ENCODE measurements at places on chromosomes 1 and 21.

- DNase-seq, result no peak
- H3K4me1 ChIP-seq, result no peaks in the 10 kb centered on the region
- H3K27ac ChIP-seq, result no peak overlapping the region
- H3K27me3 ChIP-seq, result no peaks in the 10 kb centered on the region
- H3K36me3 ChIP-seq, result no peaks in the 10 kb centered on the region
Measured at GRCh38 chr1:111778541-111779051, 22.9 kb downstream of the DDX20 start.

- H3K36me3 ChIP-seq, result no peaks in the 10 kb centered on the region
- no peak overlapping the region for H3K4me3 ChIP-seq
- no peak for DNase-seq
- no peak overlapping the region for H3K27ac ChIP-seq
- no peaks in the 10 kb centered on the region for H3K4me1 ChIP-seq
- H3K27me3 ChIP-seq, result no peaks in the 10 kb centered on the region
Measured at GRCh38 chr21:27802816-27803475, 836.1 kb upstream of the ADAMTS5 start.

DNA sequence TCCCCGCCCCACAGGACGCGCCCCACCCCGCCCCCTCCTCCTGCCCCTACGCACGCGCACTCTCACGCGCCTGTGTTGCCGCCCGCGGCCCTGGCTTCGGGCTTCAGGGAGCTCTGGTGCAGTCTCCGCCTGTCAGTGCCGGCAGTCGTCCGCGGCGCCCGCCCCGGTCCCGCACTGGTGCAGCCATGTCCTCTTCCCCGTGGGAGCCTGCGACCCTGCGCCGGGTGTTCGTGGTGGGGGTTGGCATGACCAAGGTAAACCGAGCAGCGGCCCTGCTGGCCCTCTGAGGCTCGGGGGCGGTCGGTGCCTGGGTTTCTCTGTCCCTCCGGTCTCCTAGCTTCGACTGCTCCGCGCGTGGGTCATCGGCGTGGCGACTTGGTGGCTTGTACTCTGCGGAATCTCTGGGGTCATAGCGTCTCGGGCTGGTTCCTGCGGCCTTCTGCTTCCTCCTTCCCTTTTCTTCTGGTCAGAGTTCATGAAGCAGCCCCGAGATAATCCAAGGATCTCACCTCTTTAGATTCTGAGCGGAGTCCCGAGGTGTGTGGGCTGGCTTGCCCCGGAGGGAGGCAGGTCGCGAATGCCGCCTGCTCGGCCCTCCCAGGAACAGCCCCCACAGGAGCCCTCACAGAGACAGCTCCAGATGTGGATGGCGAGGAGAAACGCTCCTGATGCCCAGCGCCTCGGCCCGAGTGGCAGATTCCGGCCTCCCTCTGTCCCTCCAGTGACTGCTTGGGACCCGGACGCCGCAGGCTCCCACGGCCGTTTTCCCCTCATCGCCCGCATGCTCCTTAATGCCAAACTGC lies at the start of gene SCP2:
SCP2 (plus strand) TSS at position 65 of the 803 bp plus-strand sequence; CDS start at position 186, 121 bp downstream.
- H3K27me3 ChIP-seq, result no peaks in the 10 kb centered on the region
- peaks cover 9% of the 10 kb centered on the region for H3K4me1 ChIP-seq
- peak within 1 kb of the TSS; percentile 90 for H3K4me3 ChIP-seq
- DNase-seq, result peak; percentile 80
- H3K36me3 ChIP-seq, result no peaks in the 10 kb centered on the region
- peak within 1 kb of the TSS; percentile 91 for H3K27ac ChIP-seq

DNA sequence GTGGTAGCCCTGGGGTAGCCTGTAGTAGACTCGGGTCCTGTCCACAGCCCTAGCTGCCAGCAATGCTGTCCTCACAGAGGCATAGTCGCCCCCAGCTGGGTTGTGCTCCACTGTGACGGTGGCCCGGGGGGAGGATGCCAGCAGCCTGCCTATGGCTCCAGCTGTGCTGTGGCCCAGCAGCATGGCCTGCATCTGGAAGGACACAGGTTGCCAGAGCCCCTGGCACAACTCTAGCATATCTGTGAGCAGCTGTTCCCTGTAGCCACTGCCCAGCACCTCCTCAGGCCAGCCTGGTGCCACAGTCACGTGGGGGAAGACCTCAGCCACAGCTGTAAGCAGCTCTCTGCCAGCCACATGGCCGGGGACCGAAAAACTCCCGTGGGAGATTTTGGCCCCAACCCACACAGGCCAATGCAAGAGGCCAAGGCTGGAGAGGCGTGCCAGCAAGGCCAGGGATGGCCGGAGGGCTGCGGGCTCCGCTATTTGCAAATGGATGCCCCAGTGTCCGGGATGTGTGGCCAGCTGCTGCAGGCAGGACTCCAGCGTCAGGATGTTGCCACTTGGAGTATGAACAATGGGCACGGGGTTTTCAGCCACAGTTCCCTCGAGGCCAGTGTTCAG lies 13.9 kb downstream of the FAM151A start:
- H3K27me3 ChIP-seq, result no peaks in the 10 kb centered on the region
- no peak for DNase-seq
- H3K4me1 ChIP-seq, result no peaks in the 10 kb centered on the region
- H3K27ac ChIP-seq, result no peak overlapping the region

DNA sequence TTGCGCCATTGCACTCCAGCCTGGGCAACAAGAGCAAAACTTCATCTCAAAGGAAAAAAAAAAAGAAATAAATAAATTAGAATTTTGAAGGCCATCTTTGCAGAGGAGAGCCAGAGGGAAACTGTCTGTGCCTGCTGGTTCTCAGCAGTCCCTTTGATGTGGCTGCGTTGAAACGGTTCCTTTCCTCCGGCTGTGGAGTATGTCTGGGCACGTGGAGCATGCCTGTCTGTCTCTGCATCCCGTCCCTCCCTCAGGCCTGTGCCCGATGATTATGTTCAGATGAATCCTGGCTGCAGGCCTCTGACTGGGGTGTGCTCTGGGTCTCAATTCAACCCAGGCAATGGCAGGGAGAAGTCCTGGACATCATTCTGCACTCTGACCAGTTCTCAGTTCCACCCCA lies 33.4 kb downstream of the KIAA1614 start:
- H3K27me3 ChIP-seq, result no peaks in the 10 kb centered on the region
- no peak for DNase-seq
- no peaks in the 10 kb centered on the region for H3K36me3 ChIP-seq
- no peaks in the 10 kb centered on the region for H3K4me1 ChIP-seq
- H3K4me3 ChIP-seq, result no peak overlapping the region

- H3K27me3 ChIP-seq, result no peaks in the 10 kb centered on the region
- peak within 1 kb of the TSS; percentile 91 for H3K27ac ChIP-seq
- no peaks in the 10 kb centered on the region for H3K36me3 ChIP-seq
- peaks cover 13% of the 10 kb centered on the region for H3K4me1 ChIP-seq
- peak within 1 kb of the TSS; percentile 45 for H3K4me3 ChIP-seq
Measured at GRCh38 chr1:181033799-181034451, at the start of gene MR1. Gene MR1, plus strand, starts transcription at chr1:181033983. Its CDS starts 25 bp downstream, at chr1:181034008.

- no peak overlapping the region for H3K4me3 ChIP-seq
- peaks cover 4% of the 10 kb centered on the region for H3K4me1 ChIP-seq
- no peak overlapping the region for H3K27ac ChIP-seq
- DNase-seq, result peak; percentile 18
- H3K36me3 ChIP-seq, result no peaks in the 10 kb centered on the region
- no peaks in the 10 kb centered on the region for H3K27me3 ChIP-seq
Measured at GRCh38 chr1:30379684-30380624, 343.4 kb downstream of the MATN1 start.

DNA sequence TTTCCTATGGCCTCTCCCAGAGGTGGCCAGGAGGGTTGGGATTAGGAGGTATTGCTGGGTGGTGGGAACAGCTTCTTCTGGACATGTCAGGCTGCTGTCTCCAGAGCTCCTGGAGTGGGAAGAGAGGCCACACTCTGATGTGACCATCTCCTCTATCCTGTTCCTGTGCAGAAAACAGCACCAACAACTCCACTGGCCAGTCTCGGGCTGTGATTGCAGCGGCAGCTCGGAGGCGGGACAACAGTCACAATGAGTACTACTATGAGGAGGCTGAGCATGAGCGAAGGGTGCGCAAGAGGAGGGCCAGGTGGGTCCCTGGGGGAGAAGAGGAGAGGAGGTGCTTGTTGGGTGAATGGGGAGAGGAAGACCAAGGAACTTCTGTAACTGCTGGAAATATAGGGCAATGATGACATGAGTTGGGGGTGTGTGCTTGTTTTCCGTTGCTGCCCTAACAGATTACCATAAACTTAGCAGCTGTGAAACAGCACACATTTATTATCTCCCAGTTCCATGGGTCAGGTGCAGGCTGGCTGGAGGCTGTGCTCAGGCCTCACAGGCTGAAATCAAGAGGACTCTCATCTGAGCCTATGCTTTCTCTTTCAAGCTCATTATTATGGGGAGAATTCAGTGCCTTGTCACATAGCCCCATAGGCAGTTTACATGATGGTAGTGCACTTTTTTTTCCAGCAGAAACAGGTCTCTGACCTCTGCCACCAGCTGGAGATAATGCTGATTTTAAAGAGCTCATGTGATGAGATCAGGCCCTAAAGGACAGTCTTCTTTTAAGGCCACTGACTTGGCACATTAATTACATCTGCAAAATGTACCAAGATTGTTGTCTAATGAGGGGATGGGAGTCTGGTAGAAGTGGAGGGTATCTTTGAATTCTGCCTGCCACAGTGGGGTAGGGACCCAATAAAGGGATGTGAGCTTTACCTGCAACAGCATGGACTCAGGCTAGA lies 20.8 kb downstream of the VANGL2 start:
- no peak overlapping the region for H3K4me3 ChIP-seq
- H3K36me3 ChIP-seq, result no peaks in the 10 kb centered on the region
- no peaks in the 10 kb centered on the region for H3K27me3 ChIP-seq
- H3K27ac ChIP-seq, result no peak overlapping the region
- DNase-seq, result no peak
- no peaks in the 10 kb centered on the region for H3K4me1 ChIP-seq

DNA sequence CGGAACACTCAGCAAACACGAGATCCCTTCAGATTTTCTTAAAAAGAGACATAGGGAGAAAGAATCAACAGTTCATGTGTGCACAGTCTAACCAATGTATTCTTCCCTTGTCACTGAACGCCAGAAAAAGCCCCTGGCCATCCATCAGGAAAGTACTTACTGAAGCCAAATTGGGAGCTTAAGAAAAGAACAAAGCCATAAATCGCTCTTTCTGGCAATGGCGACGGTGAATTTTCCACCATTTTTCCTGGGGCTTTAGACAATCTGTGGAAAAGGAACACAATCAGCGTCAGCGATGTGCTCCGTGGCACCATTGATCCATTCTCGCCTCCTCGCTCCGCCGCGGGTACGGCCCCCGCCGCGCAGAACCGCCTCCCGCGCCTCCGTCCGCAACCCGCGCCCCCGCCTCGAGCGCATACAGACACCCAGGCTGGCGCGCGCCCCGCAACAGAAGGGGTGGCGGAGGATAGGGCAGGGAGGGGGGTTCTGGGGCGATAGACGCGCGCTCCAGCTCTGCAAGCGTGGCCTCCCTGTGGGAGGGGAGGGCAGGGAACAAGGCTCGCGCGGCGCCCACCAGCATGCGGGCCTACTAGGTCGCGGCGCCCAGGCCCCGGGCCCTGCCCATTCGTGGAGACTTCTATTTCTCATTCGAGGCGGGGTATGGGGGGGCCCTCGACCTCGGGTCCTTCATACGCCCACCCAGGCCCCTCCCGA lies 440 bp downstream of the PIGP start:
- peaks cover 20% of the 10 kb centered on the region for H3K36me3 ChIP-seq
- no peaks in the 10 kb centered on the region for H3K27me3 ChIP-seq
- peaks cover 18% of the 10 kb centered on the region for H3K4me1 ChIP-seq
- DNase-seq, result peak; percentile 50

DNA sequence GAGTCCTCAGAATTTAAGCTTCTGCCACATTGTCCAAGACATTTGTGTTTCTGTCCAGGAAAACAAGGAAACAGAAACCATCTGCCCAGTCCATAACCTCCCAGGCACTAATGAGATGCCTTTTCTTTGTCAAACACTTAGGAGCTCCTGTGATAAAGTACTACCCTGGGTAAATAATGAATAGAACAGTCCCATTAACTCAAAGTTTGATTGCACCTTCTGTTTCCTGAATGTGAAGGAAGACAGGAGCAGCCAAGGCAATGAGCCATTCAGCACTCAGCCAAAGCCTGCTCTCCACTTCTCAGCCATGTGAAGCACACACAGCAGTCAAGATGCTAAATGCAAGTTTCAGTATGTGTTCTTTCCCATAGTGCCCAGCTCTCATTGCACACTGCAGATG lies 199.8 kb downstream of the SEC16B start:
- H3K27me3 ChIP-seq, result no peaks in the 10 kb centered on the region
- no peaks in the 10 kb centered on the region for H3K36me3 ChIP-seq
- no peak overlapping the region for H3K27ac ChIP-seq
- H3K4me1 ChIP-seq, result no peaks in the 10 kb centered on the region
- no peak overlapping the region for H3K4me3 ChIP-seq
- DNase-seq, result no peak

GRCh38 chr1:24931146-24931467 lies 1.0 kb upstream of the RUNX3 start:
- peaks cover 85% of the 10 kb centered on the region for H3K27me3 ChIP-seq
- peaks cover 17% of the 10 kb centered on the region for H3K4me1 ChIP-seq
- no peak overlapping the region for H3K27ac ChIP-seq
- H3K36me3 ChIP-seq, result no peaks in the 10 kb centered on the region
- H3K4me3 ChIP-seq, result no peak overlapping the region

- H3K27ac ChIP-seq, result no peak overlapping the region
- DNase-seq, result no peak
- no peaks in the 10 kb centered on the region for H3K27me3 ChIP-seq
- H3K4me1 ChIP-seq, result no peaks in the 10 kb centered on the region
Measured at GRCh38 chr1:70072231-70072751, 133.1 kb downstream of the LRRC40 start.

- peak overlapping the region; percentile 62 for H3K27ac ChIP-seq
- peaks cover 59% of the 10 kb centered on the region for H3K4me1 ChIP-seq
- H3K27me3 ChIP-seq, result no peaks in the 10 kb centered on the region
- no peak overlapping the region for H3K4me3 ChIP-seq
Measured at GRCh38 chr1:156805766-156806511, 10.7 kb downstream of the SH2D2A start.

- H3K27ac ChIP-seq, result no peak overlapping the region
- no peaks in the 10 kb centered on the region for H3K27me3 ChIP-seq
- H3K4me1 ChIP-seq, result no peaks in the 10 kb centered on the region
- peak; percentile 6 for DNase-seq
Measured at GRCh38 chr1:170162459-170163246, 16.9 kb downstream of the NTMT2 start.

DNA sequence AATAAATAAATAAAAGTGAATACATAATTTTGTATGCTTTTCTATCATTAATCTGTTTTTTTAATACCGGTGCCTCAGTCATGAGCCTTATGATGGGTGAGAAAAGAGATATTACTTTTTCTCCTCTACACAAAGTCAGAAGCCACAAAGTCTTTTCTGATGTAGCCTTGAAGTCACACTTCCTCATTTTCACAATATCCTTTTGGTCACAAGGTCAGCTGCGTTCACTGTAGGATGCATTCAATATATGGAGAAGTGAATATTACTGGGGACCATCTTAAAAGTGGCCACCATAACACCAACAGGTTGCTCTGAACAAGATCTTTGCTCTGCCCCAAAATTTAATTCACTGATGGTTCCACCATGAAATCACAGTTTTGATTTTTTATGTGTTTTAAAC lies 83.3 kb upstream of the TNR start:
- no peaks in the 10 kb centered on the region for H3K4me1 ChIP-seq
- H3K36me3 ChIP-seq, result no peaks in the 10 kb centered on the region
